Calu3 (cell line): ENCODE measurements at places on chromosomes 7 and 10. TPM values are rescaled to one million over a fixed set of nuclear protein-coding genes. Genes with fewer than 3 reads are reported as not detected.

DNA sequence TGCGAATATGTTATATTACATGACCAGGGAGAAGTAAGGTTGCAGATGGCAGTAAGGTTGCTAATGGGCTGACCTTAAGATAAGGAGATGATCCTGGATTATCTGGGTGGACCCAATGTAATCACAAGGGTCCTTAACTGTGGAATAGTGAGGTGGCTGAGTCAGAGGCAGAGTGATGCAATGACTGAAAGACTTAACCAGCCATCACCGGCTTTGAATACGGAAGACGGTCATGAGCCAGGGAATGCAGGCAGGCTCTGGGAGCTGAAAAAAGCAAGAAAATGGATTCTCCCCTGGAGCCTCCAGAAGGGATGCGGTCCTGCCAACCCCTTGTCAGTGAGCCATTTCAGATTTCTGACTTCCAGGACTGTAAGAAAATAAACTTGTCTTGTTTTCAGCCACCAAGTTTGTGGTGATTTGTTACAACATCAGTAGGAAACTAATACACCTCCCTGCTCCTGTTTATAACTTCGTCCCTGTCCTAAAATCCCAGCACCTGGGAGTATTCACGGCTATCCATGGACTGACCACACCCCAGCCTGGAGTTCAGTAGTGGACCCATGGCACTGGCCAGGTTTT is 4.6 kb upstream of the C10orf95 start:
- no peak for DNase-seq

DNA sequence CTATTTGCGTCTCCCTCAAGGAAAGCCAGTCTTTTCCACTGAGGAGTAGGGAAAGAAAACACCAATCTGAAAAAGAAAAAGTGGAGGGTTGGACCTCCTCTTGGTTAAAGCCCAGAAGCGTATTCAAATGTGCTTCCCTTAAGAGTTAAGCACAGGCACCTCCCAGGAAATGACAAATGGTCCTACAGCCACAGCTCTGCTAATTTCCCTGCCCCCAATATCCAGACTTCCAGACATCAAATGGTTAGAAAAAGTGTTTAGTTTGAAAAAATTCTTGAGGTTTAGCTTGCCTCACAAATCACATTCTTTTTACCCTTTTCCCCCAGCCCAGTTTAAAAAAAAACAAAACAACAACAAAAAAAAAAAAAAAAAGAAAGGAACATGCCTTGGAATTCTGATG is 19.0 kb upstream of the COL1A2 start:
- DNase-seq = no peak

DNA sequence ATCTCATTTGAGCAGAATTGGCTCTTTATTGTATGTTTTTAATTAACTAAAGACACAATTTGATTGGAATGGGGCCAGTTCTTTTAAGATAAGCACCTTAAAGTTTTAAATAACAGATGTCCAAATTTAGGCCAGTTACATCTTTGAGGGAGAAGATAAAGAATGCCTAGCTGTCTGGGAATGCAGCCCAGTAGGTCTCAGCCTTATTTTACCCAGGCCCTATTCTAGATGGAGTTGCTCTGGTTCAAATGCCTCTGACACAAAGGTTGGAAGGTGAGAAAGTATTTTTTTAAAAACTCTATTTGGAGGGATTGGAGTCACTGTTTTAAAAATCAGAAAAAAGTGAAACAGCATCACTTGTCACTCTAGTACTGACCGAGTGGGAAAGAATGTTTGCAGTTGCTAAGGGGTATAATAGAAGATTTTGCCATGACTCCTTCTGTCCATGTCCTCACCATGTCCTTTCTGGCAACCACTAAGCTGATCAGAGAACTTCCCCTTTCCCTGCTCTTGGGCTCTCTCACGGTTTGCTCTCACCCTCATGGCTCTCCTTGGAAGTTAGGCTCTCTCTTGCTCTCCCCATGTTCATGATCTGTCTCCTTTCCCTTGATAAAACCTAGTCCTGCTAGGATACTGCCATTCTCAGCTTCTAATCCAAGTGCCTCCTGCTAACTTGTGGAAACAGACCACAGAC is 238.2 kb upstream of the AGK start:
- no peak for DNase-seq

- no peak for DNase-seq
Observed at GRCh38 chr10:32217216-32217615, 129.7 kb downstream of the EPC1 start.

DNA sequence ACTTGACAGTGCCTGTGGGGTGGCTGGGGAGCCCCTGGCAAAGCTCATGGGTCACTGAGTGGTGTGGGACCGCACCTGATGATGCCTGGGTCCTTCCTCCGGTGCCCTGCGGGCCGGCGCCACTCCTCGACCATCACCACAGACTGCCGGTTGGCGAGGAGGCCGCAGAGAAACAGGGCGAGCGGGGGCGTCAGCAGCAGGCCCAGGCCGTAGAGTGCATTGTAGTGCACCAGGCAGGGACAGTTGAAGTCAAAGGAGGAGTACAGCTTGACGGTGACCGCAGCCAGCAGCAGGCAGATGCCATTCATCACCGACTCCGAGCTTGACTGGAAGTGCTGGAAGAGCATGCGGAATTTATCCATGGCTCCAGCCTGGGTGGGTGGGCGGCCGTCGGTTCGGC is 369 bp downstream of the CALHM3 start:
- DNase-seq = no peak

DNA sequence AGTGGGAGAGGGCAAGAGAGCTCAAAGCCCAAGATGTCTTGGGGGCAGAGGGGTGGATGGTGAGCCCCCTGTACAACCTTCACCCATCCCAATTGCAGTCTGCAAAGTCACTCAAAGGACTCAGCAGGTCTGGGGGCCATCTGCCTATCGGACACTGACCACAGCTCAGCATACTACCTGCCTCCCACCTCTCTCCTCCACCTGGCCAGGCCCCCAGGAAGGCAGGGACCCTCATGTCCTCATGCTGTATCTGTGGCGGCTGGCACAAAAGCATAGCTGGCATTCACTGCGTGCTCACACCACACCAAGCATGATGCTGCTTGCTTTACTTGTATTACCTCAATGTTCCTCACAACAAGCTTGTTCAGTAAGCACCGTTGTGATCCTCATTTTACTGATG is 16.2 kb upstream of the CRHR2 start:
- no peak for DNase-seq

DNA sequence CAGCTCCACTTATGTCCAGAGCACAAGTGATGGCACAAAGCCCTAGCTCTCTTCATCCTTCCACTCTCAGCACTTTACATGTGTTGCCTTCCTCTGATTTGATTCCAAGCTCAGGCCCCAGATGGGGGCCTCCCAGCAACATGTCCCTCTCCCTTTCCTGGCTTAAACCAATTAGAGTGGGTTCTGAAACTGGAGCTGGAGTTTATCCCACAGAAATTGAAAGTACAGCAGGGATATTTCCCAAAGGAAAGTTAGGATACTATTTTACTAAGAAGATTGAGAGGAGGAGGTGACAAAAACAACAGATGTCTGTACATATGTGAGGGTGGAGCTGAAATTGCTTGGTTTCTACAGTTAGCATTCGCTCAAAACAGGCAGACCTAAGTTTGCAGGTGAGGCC is 724.6 kb downstream of the AUTS2 start:
- DNase-seq = no peak

DNA sequence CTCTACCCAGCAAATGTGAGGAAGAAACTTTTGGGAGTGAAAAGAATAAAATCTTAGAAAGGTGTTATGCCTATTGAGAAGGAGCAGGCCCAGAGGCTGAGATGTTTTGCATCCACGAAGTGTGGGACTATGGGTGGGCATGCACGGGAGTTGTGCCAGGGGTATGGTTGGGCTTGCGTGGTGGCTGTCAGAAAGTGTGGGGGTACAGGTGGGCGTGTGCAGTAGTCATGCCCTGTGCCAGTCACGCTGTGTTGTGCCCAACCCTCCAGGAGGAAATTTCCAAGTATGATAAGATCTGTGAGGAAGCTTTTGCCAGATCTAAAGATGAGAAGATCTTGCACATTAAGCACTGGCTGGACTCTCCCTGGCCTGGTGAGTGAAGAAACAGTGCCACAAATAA is 52.9 kb upstream of the ZMIZ2 start:
- DNase-seq = no peak

GRCh38 chr7:2718296-2718965 is 30.4 kb downstream of the AMZ1 start:
- DNase-seq = no peak

DNA sequence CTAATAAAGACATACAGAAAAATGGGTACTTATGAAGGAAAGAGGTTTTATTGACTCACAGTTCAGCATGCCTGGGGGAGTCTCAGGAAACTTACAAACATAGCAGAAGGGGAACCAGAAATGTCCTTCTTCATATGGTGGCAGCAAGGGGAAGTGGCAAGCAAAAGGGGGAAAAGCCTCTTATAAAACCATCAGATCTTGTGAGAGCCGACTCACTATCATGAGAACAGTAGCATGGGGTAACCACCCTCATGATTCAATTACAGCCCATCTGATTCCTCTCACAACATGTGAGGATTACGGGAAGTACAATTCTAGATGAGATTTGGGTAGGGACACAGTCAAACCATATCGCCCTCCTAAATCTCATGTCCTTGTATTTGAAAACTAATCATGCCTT is 1305.4 kb upstream of the SORCS1 start:
- no peak for DNase-seq

The CYP2E1 gene
- total RNA-seq = 1.7 and 3.5 TPM in 2 replicates

The PHYHIPL gene
- total RNA-seq = not detected in 2 replicates

The MARCHF5 gene
- 27.1 and 28.1 TPM in 2 replicates for total RNA-seq

The R3HCC1L gene
- total RNA-seq = 11.8 and 12.4 TPM in 2 replicates

The RNF133 gene
- total RNA-seq = 0.69 and 0.97 TPM in 2 replicates

The CPA1 gene
- not detected in 2 replicates for total RNA-seq

The GATA3 gene
- total RNA-seq = 5.0 and 8.2 TPM in 2 replicates

The TRIL gene
- 0.44 and 0.47 TPM in 2 replicates for total RNA-seq

The CNPY1 gene
- total RNA-seq = not detected in 2 replicates
